ENCODE measurements at places on chromosomes 2 and 18. TPM values are rescaled to one million over a fixed set of nuclear protein-coding genes. Genes with fewer than 3 reads are reported as not detected.

IDH1 gene
- total RNA-seq: 83.1 TPM

CD28 gene
- not detected for total RNA-seq

ITGB6 gene
- total RNA-seq: 0.58 TPM

DYNAP gene
- not detected for total RNA-seq

ATRAID gene
- 230 TPM for total RNA-seq

GFPT1 gene
- 25.3 TPM for total RNA-seq

MAP2 gene
- 1.4 TPM for total RNA-seq

SPC25 gene
- total RNA-seq: 15.8 TPM

FBLN7 gene
- 0.58 TPM for total RNA-seq

IFIH1 gene
- 1.2 TPM for total RNA-seq

SDC1 gene
- total RNA-seq: 148 TPM

UGT1A3 gene
- not detected for total RNA-seq

REG1B gene
- total RNA-seq: not detected

GPD2 gene
- total RNA-seq: 27.4 TPM

RAPH1 gene
- 5.2 TPM for total RNA-seq

COPS8 gene
- 140 TPM for total RNA-seq

GREB1L gene
- 2.9 TPM for total RNA-seq

PROKR1 gene
- total RNA-seq: not detected

SPHKAP gene
- total RNA-seq: not detected

CRACDL gene
- total RNA-seq: 2.5 TPM

ZDBF2 gene
- 0.79 TPM for total RNA-seq

GPR39 gene
- 7.5 TPM for total RNA-seq

PLB1 gene
- 2.4 TPM for total RNA-seq

GRB14 gene
- 4.5 TPM for total RNA-seq

ARHGEF33 gene
- total RNA-seq: 0.02 TPM
